ENCODE measurements at places on chromosomes 7 and 10.
A peak's percentile ranks its signal among the peaks of the same experiment; 100 is the strongest.

GRCh38 chr7:107957436-107957835, 45.5 kb downstream of the LAMB1 start:
- no peak for DNase-seq

GRCh38 chr10:132675031-132675740, 110.8 kb downstream of the NKX6-2 start:
- DNase-seq, result no peak

- no peak for DNase-seq
Observed at GRCh38 chr10:4011136-4011812, 226.3 kb upstream of the KLF6 start.

GRCh38 chr7:6409944-6410693, 37.6 kb downstream of the DAGLB start:
- no peak for DNase-seq

DNA sequence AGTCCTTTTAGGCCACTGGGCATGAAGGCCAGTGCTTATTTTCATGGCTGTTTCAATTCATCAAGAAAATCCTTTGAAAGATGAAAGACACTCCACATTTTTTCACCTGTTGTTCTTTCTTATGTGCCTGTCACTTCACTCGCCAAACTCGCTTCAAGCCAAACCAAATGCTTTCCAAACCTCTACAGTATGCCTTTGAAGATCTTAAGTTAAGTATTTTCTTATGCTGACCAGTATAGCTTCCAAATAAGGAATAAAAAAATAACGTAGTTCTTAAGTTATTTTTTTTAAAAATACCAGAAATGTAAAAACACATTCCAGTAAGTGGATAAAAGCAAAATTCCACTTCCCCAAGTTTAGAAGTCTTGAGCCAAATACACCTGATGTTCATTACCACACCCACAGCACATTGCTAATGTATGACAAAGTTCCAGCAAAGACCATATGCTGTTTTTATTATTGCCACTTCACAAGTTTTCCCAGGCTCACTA, 186.1 kb downstream of the MTERF1 start:
- DNase-seq, result no peak

DNA sequence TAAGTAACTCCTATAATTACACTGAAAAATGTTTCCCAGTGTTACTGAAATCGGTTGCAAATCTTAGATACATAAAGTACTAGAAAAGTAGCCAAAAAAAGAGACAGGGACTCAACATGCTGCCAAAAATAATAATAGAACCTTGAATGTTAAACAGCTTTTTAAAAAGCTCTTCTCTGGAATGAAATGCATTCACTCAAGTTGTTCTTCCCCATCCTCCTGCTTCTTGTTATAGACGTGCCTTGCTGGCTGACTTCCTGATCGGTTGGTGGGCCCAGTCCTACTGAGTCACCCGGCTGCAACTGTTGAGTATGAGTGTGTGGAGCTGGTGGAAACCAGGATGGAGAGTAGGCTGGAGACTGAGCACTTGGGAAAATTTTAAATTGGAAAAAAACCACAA, 30.6 kb upstream of the RAPGEF5 start:
- DNase-seq, result peak; percentile 86

DNA sequence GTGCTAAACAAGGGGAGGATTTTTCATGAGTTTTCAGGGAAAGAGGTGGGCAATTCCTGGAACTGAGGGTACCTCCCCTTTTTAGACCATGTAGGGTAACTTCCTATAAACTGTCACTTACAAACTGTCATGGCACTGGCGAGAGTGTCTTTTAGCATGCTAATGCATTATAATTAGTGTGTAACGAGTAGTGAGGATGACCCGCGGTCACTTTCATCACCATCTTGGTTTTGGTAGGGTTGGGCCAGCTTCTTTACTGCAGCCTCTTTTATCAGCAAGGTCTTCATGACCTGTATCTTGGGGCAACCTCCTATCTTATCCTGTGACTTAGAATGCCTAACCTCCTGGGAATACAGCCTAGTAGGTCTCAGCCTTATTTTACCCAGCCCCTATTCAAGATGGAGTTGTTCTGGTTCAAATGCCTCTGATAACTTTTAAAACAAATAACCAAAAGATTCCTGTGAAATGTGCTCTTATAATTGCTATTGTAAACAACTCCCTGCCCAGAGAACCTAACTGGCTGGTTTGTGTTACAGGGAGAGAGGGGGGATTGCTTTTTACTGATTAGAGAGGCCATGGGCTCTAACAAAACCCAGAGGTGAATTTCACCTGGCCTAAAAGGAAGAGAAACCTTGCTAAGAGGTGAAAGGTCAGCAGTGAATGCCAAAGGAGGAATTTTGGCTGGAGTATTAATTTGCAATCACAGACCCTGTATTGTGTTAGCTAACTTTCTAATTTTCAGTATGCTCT, 64.3 kb downstream of the EEPD1 start:
- DNase-seq, result no peak

GRCh38 chr10:97003151-97003803, 171.2 kb downstream of the LCOR start:
- no peak for DNase-seq

GRCh38 chr10:88490231-88490980, 92.7 kb downstream of the RNLS start:
- no peak for DNase-seq

- no peak for DNase-seq
Observed at GRCh38 chr10:125348536-125348935, 188.2 kb upstream of the CTBP2 start.

- DNase-seq, result no peak
Observed at GRCh38 chr7:155506854-155507337, 39.5 kb downstream of the CNPY1 start.

GRCh38 chr7:66399566-66399965, 194.4 kb downstream of the TPST1 start:
- DNase-seq, result peak; percentile 36

DNA sequence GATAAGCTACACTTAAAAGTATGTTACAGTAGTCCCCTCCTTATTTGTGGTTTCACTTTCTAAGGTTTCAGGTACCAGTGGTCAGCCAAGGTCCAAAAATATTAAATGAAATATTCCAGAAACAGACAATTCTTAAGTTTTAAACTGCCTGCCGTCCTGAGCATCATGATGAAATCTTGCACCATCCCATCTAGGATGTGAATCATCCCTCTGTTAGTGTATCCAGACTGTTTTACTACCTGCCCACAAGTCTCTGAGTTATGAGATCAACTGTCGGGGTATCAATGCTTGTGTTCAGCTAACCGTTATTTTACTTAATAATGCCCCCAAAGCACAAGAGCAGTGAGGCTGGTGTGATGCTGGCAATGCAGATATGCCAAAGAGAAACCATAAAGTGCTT, 11.4 kb downstream of the KDM7A start:
- DNase-seq, result peak; percentile 83

- DNase-seq, result no peak
Observed at GRCh38 chr7:1005303-1005702, 22.3 kb downstream of the CYP2W1 start.

DNA sequence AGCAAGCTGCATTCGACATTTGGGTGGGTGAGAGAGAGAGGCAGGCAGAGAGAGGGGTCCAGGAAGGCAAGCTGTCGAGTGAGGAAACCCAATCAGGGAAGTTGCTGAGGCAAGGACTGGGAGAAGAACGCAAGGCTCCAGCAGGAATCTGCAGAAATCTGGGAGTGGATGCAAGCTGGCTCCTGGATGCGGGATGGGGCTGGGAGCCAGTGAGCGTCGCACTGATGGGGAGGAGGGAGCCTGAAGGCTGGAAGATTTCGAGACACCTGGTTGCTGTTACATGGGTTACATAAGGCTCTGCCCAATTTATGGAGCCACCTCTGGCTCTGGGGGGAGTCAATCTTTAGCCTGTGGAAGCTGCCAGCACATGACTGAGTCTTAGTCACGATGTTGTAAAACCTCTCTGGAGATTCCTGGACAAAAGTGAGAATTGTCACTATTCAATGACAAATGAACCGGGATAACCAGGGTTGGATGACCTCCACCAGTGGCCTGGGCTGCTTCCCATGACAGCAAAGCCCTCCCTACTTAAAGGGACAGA, 51.1 kb upstream of the ADRB1 start:
- DNase-seq, result peak; percentile 36

DNA sequence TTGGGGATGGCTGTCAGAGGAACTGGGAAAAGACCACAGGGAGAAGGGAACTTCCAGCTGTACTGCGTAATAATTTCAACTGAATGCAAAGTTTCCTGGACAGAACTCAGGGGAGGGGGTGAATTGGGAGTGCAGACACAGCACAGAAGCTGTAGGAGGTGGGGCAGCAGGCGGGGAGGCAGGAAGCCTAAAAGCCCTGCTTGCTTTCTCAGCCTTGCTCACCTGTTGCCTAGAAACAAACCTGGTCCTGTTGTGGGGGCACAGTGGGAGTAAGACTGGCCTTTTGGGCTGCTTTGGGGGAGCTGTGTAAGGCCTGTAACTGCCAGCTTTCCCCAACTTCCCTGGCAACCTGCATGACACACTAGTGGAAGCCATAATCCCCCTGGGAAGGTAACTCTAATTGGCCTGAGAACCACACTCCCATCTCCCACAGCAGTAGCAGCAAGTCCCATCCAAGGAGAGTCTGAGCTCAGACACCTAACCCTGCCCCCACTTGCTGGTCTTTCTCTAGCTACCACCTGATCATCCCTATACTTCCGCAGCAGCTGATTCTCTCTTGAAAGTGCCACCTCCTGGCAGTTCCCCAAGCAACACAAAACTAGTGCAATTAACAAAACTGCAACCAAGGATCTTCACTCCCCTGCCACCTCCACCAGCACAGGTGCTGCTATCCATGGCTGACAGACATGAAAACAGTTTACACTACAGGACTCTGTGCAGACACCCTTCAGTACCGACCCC, 1239.3 kb downstream of the SORCS1 start:
- no peak for DNase-seq

DNA sequence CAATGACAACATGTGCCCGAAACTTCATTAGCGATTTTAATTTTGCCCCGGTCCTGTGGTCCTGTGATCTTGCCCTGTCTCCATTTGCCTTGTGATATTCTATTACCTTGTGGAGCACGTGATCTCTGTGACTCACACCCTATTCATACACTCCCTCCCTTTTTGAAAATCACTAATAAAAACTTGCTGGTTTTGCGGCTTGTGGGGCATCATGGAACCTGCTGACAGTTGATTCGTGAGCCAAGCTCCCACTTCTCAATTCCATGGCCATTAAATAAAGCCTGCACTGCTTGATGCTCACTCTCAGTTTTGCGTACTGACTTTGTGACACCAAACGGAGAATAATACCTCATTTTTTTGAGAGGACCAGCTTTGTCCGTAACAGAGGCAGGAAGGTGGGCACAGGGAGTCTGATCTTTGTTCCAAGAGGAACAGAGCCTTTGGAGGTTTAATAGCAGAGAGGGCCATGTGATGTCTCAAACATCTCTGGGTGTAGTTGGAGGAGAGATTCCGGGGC, 3.8 kb upstream of the ADAMTS14 start:
- peak; percentile 60 for DNase-seq

DNA sequence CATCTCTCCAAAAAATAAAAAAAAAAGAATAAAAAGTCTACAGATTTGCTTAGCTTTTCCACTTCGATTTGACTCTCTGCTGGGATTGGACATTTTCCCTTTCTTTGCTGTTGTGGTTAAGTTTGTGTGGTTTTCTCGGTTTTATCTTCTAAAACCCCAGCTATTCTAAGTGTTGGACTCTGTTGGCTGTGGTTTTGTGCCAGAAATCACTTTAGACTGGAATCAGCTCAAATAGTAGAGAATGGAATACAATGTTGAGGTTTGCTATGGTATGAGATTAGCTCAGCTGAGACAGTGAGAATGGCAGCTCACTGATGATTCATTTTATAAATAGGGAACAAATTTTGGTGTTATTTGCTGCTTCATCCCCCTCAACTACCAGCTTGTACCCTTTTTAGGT, 116.0 kb downstream of the BUB3 start:
- peak; percentile 75 for DNase-seq

DNA sequence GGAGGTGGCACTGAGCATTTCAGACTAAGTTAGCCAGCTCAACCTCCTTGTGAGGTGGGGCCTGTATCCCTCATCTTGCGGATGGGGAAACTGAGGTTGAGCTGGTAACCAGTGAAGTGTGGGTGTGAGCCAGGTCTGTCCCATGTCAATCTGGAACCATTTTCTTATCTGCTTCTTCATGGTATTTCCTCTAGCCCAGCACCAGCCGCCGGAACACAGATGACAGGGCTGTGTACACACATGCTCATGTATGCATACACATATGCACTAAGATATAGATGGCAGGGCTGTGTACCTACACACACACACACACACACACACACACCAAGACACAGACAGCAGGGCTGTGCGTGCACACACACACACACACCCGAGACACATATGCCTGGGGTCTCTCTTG, 18.5 kb downstream of the RAMP3 start:
- no peak for DNase-seq

DNA sequence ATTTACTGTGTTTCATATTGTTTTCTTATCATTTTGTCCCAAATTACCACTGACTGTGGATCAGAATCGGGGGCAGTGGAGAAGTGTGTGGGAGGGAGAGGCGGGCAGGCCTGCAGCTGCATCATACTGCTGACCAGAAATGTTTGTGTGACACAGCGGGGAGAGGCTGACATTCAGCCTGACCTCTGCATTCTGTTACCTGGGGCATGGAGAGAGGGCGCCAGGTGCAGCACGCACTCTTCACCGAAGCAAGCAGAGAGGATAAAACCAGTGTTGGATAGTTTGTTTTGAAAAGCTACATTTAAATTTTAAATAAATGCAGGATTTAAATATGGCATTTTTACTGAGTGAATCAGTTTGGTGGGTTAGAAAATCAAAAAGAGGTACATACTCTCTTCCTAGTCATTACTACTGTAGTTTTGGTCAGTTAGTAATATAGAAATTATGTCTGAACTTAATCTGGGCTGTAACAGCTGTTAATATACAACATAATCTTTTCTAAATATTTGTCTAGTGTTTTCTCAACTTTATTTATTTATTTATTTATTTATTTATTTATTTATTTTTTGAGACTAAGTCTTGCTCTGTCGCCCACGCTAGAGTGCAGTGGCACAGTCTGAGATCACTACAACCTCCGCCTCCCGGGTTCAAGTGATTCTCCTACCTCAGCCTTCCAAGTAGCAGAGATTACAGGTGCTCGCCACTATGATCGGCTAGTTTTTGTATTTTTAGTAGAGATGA, 8.8 kb upstream of the STMP1 start:
- no peak for DNase-seq

GRCh38 chr10:107728807-107729206, 564.3 kb upstream of the SORCS1 start:
- DNase-seq, result no peak

- peak; percentile 93 for DNase-seq
Observed at GRCh38 chr7:41679566-41679965, 23.3 kb downstream of the INHBA start.

- peak; percentile 92 for DNase-seq
Observed at GRCh38 chr10:116742367-116743265, at the start of gene HSPA12A. Gene HSPA12A (minus strand): TSS chr10:116742566. CDS start chr10:116742469, 97 bp downstream.

GRCh38 chr7:124697746-124698145, 67.8 kb downstream of the GPR37 start:
- DNase-seq, result no peak

- DNase-seq, result no peak
Observed at GRCh38 chr7:141387521-141388217, 163.5 kb upstream of the AGK start.

- DNase-seq, result no peak
Observed at GRCh38 chr10:58976254-58976653, 200.2 kb upstream of the PHYHIPL start.

Measured in EH (cell line).